ENCODE measurements at places on chromosomes 12 and 14. TPM values are rescaled to one million over a fixed set of nuclear protein-coding genes. Genes with fewer than 3 reads are reported as not detected.

DNA sequence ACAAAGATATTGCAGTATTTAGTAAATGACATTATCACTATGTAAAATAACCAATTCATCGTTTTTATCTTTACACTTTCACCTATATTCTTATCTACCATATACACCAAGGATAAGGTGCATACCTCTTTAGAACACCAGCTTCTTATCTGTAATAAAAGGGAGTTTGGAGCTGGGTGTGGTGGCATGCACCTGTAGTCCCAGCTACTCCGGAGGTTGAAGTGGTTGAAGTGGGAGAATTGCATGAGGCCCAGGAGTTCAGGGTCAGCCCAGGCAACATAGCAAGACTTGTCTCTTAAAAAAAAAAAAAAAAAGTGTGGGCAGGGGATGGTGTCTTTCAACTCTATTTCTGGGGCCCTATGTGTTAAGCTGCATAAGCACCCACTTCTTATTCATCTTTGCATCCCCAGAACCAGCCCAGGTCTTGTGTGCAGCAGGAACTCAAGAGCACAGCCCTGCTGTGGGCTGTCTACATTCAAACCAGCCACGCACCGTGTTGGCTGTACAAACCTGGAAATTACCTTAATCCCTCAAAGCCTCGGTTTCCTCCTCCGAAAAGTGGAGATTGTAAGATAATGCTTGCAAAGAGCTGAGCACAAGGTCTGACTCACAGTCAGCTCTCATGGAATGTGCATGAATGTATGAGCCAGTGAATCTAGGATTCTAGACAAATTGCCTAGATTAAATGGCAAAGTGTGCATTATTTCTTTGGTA, 256.6 kb upstream of the FOXN3 start:
- DNase-seq, result peak; percentile 32

- DNase-seq, result no peak
These were observed 23.1 kb downstream of the SPIC start for GRCh38 chr12:101498252-101498651.

Gene ACOT4
- total RNA-seq, result 3.2 TPM

Gene C14orf132
- 3.2 TPM for total RNA-seq

GRCh38 chr12:96457191-96457930, 32.0 kb upstream of the CFAP54 start:
- DNase-seq, result no peak

- no peak for DNase-seq
These were observed 88.2 kb downstream of the TSPAN9 start for GRCh38 chr12:3165078-3165980.

GRCh38 chr14:36238666-36239363, 62.3 kb upstream of the PTCSC3 start:
- DNase-seq, result peak; percentile 25
